ENCODE measurements at places on chromosomes 12 and 14.

GRCh38 chr12:100827901-100828520 is 33.4 kb downstream of the ANO4 start:
- no peak overlapping the region for H3K4me3 ChIP-seq
- H3K27ac ChIP-seq: no peak overlapping the region
- DNase-seq: no peak
- peaks cover 3% of the 10 kb centered on the region for H3K27me3 ChIP-seq

- no peak overlapping the region for H3K27ac ChIP-seq
- H3K27me3 ChIP-seq: no peaks in the 10 kb centered on the region
- H3K36me3 ChIP-seq: no peaks in the 10 kb centered on the region
- no peak overlapping the region for H3K4me3 ChIP-seq
Measured at GRCh38 chr14:37816743-37817295, 221.4 kb downstream of the TTC6 start.

DNA sequence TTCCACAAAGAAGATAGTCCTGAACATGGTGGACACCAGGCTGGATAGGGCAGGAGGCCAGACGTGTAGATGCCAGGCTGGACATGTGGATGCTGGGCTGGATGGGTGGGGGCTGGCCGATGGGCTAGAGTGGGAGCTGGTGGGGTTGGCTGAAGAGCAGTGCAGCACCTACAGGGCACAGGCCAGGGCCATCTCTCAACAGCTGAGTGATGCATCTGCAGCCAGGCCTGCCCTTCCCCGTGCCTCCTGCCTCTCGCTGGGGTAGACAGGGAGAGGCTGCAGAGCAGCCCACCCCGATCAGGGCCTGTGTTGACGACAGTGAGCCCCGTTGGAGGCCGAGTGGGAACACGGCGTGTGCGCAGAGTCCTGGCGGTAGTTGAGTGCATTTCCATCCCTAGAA is 39.3 kb downstream of the EP400 start:
- H3K27ac ChIP-seq: no peak overlapping the region
- no peaks in the 10 kb centered on the region for H3K4me1 ChIP-seq
- no peaks in the 10 kb centered on the region for H3K27me3 ChIP-seq
- no peak overlapping the region for H3K4me3 ChIP-seq
- DNase-seq: no peak

- H3K27ac ChIP-seq: no peak overlapping the region
- H3K4me3 ChIP-seq: no peak overlapping the region
- peaks cover 3% of the 10 kb centered on the region for H3K4me1 ChIP-seq
Measured at GRCh38 chr12:44000309-44000952, 164.6 kb downstream of the TMEM117 start.

- peaks cover 2% of the 10 kb centered on the region for H3K36me3 ChIP-seq
- peaks cover 12% of the 10 kb centered on the region for H3K27me3 ChIP-seq
- no peak overlapping the region for H3K27ac ChIP-seq
- peaks cover 3% of the 10 kb centered on the region for H3K4me1 ChIP-seq
- DNase-seq: no peak
Measured at GRCh38 chr14:104586832-104587620, 7.5 kb downstream of the C14orf180 start.

GRCh38 chr14:87601036-87601435 is 391.9 kb downstream of the GALC start:
- no peaks in the 10 kb centered on the region for H3K4me1 ChIP-seq
- H3K36me3 ChIP-seq: no peaks in the 10 kb centered on the region
- no peak for DNase-seq
- H3K27me3 ChIP-seq: no peaks in the 10 kb centered on the region

GRCh38 chr14:105205673-105206208 is 24.6 kb upstream of the NUDT14 start:
- no peak overlapping the region for H3K4me3 ChIP-seq
- no peak for DNase-seq
- peaks cover 3% of the 10 kb centered on the region for H3K36me3 ChIP-seq
- no peak overlapping the region for H3K27ac ChIP-seq
- peaks cover 11% of the 10 kb centered on the region for H3K4me1 ChIP-seq
- H3K27me3 ChIP-seq: peaks cover 11% of the 10 kb centered on the region

DNA sequence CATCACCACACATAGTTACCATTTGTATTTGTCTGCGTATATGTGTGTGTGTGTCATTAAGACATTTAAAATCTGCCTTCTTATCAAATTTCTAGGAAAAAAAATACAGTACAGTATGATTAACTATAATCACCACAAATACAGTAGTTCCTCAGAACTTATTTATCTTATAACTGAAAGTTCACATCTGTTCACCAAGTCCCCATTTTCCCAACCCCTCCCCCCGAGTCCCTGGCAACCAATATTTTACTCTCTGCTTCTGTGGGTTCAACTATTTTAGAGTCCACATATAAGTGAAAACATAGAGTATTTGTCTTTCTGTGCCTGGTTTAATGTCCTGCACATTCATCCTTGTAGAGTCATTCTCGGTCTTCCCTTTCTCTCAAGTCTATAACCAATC is 12.3 kb downstream of the CAPS2 start:
- no peak overlapping the region for H3K27ac ChIP-seq
- no peak for DNase-seq
- peaks cover 4% of the 10 kb centered on the region for H3K27me3 ChIP-seq
- no peaks in the 10 kb centered on the region for H3K36me3 ChIP-seq
- no peak overlapping the region for H3K4me3 ChIP-seq
- no peaks in the 10 kb centered on the region for H3K4me1 ChIP-seq

GRCh38 chr12:92002673-92003382 is 142.8 kb downstream of the BTG1 start:
- DNase-seq: no peak
- H3K27ac ChIP-seq: no peak overlapping the region
- H3K27me3 ChIP-seq: no peaks in the 10 kb centered on the region
- peaks cover 7% of the 10 kb centered on the region for H3K4me1 ChIP-seq
- H3K36me3 ChIP-seq: peaks cover 2% of the 10 kb centered on the region

DNA sequence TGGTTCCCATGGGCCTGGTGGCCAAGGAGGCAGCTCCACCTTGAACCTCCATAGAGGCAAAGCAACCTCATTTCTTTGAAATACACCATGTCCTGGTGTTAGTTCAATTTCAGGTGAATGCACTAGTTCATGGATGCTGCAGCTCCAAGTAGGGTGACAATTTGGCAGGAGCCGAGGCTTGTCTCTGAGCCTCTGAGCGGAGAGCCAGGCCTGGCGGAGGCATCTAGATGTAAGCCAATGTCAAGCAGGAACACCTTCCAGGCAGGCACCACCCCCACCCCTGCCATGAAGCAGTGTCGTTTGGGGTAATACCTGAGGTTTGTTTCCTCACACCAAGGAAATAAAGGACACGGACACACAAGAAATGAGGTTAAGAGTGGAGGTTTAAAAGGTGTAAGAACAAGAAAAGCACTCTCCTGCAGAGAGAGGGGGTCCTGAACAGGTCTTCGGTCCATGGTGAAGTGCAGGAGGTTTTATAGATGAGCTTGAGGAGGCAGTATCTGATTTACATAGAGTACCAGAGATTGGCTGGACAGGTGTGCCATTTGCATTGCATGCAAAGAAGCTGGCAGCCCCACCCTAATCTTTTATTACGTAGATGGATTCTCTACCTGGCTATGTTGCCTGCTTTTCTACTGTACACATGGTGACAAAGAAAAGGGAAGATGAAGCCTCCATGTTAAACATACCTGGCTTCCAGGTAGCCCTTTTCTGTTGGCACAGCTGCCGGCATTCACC is 60.3 kb downstream of the RIN3 start:
- no peak overlapping the region for H3K4me3 ChIP-seq
- DNase-seq: no peak

- H3K4me3 ChIP-seq: no peak overlapping the region
- H3K27ac ChIP-seq: no peak overlapping the region
- H3K4me1 ChIP-seq: no peaks in the 10 kb centered on the region
- DNase-seq: no peak
- no peaks in the 10 kb centered on the region for H3K36me3 ChIP-seq
Measured at GRCh38 chr14:70425354-70425753, 8.5 kb upstream of the SYNJ2BP start.

- no peak overlapping the region for H3K4me3 ChIP-seq
- DNase-seq: no peak
- no peaks in the 10 kb centered on the region for H3K36me3 ChIP-seq
- H3K27ac ChIP-seq: no peak overlapping the region
- no peaks in the 10 kb centered on the region for H3K27me3 ChIP-seq
- H3K4me1 ChIP-seq: no peaks in the 10 kb centered on the region
Measured at GRCh38 chr14:84760489-84761126, 769.3 kb upstream of the FLRT2 start.

- H3K36me3 ChIP-seq: peaks cover 3% of the 10 kb centered on the region
- DNase-seq: no peak
- no peaks in the 10 kb centered on the region for H3K27me3 ChIP-seq
Measured at GRCh38 chr12:118013283-118013682, 3.2 kb upstream of the RFC5 start.

DNA sequence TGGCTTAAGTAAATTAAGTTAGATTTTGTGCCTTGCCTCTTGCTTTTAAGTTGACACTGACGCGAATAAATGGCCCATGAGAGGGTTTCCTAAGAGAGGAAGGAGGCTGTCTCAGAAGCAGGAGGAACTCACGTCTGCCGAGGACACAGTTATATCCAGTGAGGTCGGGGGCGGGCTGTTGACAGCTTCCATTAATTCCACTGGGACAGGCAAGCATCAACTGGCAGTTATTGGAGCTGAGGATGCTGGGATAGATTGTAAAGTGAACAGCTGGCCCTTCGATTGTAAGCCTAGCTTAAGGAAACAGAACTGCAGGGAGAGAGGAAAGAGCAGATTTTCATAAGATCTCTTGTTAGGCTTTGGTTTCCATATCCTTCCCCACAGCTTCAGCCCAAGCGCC is 399.2 kb downstream of the IPO8 start:
- no peak overlapping the region for H3K27ac ChIP-seq
- no peak for DNase-seq
- no peak overlapping the region for H3K4me3 ChIP-seq
- H3K4me1 ChIP-seq: no peaks in the 10 kb centered on the region
- H3K36me3 ChIP-seq: no peaks in the 10 kb centered on the region
- no peaks in the 10 kb centered on the region for H3K27me3 ChIP-seq

DNA sequence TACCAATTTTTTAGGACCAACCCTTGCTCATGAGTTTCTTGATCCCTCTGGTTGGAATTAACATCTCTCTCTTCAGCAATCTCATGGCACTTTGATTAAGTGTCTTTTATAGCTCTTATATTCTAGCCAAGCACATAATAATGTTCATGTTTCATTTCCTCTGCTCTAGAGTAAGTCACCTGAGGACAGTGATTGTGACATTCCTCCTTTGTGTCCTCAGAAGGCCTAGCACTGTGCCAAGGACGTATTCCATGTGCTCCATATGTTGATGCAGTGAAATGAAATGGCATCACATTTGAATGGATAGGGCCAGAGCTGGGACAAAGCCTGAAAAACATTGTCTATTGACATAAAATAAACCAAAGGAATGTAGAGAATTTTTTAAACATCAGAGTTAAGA is 322.8 kb upstream of the PRICKLE1 start:
- H3K4me1 ChIP-seq: no peaks in the 10 kb centered on the region
- H3K36me3 ChIP-seq: no peaks in the 10 kb centered on the region
